AG10803 (cell line): ENCODE measurements at places on chromosomes 3 and 15.
A peak's percentile ranks its signal among the peaks of the same experiment; 100 is the strongest.

DNA sequence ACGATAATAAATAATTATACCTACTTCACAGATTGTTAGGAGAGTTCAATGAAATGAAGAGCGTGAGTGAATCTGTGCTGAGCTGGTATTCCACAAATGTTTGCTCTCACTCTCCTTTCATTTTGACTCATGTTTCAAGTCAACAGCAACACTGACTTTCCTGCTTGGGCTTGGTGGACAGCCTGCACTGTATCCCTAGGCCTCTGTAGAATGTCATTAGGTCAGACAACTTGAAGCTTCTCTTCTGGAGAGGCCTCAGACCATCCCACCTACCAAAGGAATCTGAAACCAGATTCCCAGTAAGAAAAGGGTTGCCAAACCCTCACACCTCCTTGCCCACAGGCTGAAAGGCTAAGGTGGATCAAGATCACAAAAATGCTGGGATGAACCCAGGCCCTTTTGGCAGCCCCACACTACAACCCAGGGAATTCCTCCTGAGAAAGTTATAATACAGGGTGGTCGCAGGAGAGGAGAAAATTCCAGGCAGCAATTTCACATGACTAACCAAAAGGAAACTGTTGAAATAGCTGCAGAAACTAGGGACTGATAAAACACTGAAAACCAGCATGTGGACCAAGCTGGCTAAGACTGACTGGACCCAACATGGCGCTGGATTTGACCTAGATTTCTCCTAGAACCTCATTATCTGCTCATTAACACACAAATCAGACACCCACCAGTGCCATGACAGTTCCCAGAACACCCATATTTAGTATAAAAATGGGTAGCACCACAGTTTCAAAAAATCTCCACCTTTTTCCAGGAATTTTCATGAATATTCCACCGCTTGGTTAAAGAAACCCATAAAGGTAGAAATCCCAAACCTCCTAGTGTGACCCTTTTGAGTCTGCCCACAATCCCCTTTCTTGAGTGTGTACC is 57.0 kb upstream of the ZNF148 start:
- peak; percentile 46 for DNase-seq

DNA sequence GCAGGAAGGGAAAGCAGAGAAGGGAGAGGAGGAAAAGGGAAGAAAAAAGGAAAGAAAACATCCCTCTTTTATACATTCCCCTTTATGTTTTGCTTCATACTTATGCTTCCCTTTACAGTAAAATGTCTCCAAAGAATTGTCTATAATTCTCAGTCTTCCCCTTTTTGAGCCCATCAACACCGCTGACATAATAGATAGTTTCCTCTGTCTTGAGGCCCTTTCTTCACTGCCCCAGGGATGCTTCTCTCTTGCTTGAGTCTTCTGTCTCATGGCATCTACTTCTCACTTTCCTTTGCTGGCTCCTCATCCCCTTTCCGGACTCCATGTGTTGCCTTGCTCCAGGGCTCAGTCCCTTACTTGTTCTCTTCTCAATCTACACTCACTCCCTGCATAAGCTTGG is 99.7 kb upstream of the DAZL start:
- no peak for DNase-seq

GRCh38 chr3:10342781-10343180 is 21.9 kb upstream of the SEC13 start:
- DNase-seq: no peak

- DNase-seq: no peak
Observed at GRCh38 chr15:81473177-81473576, 99.2 kb upstream of the TMC3 start.

- no peak for DNase-seq
Observed at GRCh38 chr3:78879295-78879860, 888.4 kb downstream of the ROBO1 start.

- peak; percentile 85 for DNase-seq
Observed at GRCh38 chr3:24496529-24497482, 2.2 kb upstream of the THRB start.

DNA sequence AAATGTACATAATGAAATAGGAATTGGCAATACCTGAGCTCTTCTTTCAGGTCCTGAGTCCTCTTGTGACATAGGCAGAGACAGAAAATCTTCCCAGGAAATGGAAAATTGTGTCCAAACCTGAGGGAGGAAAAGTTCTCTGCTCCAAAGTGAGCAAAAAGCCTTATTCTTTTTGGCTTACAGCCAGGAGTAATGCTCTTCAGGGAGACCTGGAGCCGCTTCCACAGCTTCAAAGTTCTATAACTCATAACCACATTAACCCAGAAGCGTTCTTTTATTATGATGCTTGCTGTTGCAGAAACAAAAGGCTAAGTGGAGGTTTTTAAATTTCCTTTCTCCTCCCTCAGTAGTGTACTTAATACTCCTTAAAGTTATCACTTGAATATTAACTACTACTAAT is 633 bp downstream of the IGSF10 start:
- peak; percentile 17 for DNase-seq

DNA sequence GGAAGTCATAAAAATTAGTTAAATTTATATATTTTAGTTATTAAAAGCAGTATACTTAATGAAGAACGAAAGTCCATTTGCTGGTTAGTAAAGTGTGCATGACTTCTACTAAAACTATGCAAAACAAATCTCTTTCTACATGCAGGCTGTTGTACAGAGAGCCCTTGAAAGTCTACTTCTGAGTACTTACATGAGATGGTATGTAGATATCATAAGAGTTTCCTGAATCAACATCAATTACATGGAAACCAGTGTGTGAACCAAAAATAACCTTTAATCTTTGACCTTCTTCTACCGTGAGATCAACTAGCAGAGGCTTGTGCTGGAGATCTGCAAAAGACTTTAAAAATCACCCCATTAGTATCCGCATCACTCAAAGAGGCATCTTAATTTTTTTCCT is 42.1 kb upstream of the SLC2A2 start:
- peak; percentile 22 for DNase-seq

DNA sequence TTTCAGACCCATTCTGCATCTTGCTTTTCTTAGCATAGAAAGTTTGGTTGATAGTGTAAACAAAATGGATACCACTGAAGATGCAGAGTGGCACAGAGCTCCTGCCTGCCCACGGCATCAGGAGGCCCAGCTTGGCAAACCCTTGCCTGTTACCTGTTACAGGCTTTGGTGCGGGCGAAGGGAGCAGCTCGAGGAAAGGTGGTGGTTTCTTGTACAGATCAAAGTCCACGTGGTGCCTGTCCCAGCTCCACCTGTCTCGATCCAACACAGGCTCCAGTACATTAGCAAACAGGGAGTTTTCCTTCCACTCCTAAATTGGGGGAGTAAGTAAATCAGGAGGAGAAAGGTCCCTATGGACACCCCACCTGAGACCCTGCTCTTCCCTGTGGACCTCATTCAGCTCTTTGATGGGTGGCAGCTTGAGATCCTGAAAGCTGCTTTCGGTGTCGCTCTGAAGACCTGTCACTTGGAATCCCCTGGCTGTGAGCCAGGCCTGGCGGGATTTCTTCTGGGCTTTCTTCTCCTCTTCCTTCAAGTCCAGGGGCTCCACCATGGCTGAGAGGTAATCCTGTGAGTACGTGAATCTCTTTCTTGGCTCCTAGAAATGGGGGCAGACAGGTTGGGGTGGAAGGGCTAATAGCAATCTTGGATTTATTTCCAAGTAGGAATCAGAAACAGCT is 35.7 kb downstream of the ACAD9 start:
- no peak for DNase-seq

DNA sequence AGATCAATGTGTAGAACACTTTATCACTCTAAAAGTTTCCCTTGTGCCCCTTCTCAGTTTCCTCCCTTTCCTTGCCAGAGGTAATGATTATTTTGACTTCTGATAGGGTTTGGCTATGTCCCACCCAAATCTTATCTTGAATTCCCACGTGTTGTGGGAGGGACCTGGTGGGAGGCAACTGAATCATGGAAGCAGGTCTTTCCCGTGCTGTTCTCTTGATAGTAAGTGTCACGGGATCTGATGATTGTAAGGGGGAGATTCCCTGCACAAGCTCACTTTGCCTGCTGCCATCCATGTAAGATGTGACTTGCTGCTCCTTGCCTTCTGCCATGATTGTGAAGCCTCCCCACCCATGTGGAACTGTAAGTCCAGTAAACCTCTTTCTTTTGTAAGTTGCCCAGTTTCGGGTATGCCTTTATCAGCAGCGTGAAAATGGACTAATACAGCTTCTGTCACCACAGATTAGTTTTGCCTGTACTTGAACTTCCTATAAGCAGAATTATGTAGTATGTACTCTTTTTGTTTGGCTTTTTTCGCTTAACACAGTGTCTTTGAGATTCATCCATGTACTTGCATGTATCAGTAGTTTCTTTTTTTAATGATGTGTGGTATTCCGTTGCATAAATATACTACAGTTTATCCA is 7.2 kb downstream of the FEM1B start:
- DNase-seq: no peak

DNA sequence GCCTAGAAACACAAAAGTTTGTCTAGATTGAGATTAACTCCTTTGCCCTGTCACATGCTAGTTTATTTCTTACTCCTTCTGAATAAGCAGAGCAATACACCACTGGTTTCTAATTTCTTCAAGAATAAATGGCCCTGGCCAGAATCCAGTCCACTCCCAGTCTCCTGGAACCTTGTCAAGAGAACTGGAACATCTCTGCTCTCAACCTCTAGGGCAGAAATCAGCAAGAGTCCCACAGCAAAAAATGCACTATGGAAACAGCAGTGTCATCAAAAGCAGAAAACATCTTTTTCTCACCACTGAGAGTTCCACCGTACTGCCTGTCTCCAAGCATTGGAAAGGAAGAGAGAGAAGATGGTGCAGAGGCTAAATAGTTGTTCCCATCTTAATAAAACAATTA is 35.9 kb upstream of the PPP2R3A start:
- DNase-seq: peak; percentile 74

DNA sequence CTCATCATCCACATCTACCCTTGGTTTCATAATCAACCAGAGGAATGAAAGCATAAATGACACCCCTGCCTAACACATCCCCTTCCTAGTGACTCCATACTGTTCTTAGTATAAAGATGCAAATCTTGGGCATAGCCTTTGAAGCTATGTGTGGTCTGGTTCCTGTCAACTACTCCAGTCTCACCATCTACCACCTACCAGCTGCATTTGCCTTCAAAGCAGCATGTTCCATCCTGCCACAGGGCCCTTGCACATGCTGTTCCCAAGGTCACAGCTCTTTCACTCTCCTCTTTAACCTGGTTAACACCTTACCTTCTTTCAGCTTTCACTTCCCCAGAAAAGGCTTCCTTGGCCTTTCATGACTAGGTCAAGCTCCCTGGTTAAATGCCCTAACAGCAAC is 62.3 kb upstream of the ARHGEF3 start:
- DNase-seq: no peak

- DNase-seq: peak; percentile 12
Observed at GRCh38 chr3:43286841-43287499, 630 bp downstream of the SNRK start.

DNA sequence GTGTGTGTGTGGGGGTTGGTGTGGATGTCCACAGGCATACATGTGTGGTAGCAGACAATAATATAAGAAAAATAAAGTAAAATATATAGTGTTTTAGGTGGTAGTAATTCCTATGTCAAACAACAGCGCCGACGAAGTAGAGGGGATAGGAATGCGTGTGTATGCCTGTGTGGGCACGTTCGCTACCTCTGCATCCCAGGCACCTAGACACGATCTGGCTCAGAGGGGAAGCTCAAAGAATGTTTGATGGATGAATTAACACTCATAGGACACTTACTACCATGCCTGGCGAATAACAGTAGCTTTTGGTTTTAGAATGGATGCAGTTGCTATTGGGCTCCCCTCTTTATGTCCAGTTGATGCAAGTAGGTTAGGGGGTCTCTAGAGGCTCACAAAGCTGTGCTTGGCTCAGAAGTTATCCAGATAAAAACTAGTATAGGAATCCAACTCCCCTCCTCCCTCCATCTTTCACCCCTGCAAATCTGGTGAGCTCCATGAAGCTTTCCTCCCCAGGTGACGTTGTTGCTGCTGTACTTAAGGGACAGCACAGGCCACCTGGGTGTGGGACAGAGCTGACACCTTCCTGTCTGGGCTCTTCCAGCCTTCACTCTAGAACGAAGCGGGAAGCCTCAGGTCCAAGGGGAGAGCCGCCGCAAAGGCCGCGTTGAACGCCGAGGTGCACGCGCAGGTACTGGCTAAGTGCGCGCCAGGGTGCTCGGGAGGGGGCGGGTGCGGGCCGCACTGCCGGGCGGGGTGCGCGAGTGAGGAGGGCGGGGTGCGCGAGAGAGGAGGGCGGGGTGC is 192.6 kb upstream of the LYSMD4 start:
- no peak for DNase-seq

DNA sequence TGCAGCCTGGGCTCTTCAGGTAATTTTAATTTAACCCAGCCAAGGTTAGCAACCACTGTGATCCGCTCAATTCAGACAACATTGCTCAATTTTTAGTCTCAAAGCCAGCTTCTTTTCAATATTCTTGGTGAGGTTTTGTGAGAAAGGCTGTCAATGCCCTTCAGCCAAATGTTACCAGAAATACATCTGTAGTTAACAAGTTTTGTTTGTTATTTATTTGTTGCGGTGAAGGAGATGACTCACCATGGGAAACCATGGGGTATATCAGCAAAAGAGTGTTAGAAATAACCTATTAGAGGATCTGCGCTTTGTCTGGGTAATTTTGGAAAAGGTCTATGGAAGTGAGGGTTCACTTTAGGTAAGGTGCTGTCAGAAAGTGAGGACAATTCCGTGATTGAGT is 5.0 kb downstream of the SLC9C1 start:
- DNase-seq: no peak

GRCh38 chr15:91461377-91461776 is 361.3 kb downstream of the SV2B start:
- no peak for DNase-seq

GRCh38 chr15:88719654-88720053 is 80.8 kb downstream of the ISG20 start:
- DNase-seq: no peak

GRCh38 chr3:125281381-125281780 is 68.8 kb upstream of the SLC12A8 start:
- DNase-seq: peak; percentile 12

DNA sequence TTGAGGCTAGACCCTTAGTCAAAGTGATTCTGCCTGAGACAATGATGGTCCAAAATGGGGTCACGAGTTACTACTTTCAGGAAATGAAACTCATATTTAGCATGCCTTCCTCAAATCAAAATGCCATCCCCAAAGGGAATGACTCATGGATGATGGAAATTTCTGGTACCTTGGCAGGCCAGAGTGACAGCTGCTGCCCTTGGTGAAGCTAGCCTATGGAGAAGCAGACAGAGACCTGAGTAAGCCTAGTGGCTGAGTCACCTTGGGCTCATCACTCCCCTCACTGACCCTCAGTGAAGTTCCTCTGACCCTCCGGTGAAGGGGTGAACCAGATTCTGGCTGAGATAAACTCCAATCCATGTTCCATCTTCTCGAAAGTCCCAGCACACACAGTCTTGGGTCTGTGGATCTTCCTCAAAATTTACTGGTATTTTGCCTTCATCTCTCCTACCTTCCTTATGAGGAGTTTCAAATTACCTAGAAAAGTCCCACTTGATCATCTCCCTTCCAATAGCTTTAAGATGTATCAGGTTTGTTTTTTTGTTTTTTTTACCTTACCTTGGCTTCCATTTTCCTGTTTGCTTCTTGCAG is 54.5 kb upstream of the ABHD17C start:
- no peak for DNase-seq

DNA sequence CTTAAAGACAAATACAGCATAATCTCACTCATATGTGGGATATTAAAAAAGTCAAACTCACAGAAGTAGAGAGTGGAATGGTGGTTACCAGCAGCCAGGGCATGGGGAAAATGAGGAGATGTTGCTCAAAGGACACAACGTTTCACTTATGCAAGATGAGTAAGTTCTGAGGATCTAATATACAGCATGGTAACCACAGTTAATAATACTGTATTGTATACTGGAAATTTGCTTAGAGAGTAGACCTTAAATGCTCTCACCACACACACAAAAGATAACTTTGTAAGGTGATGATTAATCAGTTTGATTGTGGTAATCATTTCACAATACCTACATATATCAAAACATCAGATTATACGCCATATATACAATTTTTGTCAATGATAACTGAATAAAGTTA is 60.0 kb downstream of the MYH15 start:
- DNase-seq: no peak
